Fibroblast of the aortic adventitia (primary cell): ENCODE measurements at places on chromosomes 5 and 9. TPM values are rescaled to one million over a fixed set of nuclear protein-coding genes. Genes with fewer than 3 reads are reported as not detected.

The FYB1 gene
- total RNA-seq: 0.08 and 0.54 TPM in 2 replicates

The GHR gene
- total RNA-seq: 4.3 and 6.0 TPM in 2 replicates

The TICAM2 gene
- 9.1 and 19.1 TPM in 2 replicates for total RNA-seq

The NKD2 gene
- 0.81 TPM in 1 of 2 replicates, not detected in the other for total RNA-seq

The CCDC171 gene
- 8.1 and 13.3 TPM in 2 replicates for total RNA-seq

The CCNI2 gene
- 1.2 TPM in 1 of 2 replicates, not detected in the other for total RNA-seq

The LURAP1L gene
- total RNA-seq: 47.5 and 48.2 TPM in 2 replicates

The CYSRT1 gene
- 0.36 and 0.49 TPM in 2 replicates for total RNA-seq

- DNase-seq: peak; percentile 6
Observed at GRCh38 chr5:121350181-121350930, 501.3 kb upstream of the FTMT start.

- no peak for DNase-seq
Observed at GRCh38 chr9:7174884-7175283, 417.1 kb downstream of the KDM4C start.

DNA sequence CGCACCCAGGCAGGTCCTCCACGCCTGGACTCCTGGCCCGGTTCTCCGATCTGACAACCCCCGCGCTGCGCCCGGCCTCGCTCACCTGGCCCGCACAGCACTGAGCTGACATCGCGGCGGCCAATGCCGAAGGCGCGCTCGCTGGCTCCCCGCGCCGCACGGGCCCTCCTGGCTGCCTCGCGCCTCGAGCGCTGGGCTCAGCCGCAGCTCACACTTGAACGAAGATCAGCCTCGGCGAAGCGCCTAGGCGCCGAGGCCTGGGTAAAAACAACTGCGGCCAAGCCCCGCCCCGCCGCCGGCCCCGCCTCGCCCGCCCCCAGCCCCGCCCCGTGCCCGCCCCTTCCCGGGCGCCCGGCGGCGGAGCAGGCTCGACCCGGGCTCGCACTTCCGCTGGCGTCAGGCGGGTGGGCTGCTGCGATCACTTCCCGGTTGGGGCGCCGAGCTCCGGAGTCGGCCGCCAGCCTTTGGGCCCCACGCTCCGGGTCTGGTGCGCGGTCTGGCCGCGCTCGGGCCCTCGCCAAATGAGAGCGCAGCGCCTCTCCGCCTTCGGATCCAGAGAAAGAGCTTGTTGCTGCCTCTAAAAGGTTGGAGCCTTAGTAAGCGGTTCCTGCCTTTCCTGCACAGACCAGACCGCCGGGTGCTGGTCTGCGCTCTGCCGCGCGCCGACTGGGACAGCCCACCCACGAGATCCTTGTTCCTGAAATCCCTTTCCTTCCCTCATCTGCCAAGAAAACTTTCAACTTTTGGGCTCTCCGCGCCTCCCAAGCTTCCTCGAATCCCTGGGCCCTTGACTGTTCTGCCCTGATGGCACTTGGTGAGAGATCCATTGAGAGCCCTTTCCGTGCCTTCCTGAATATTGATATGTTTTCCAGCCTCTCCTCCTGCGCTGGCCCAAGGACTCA is at the start of gene SERINC5:
TSS of gene SERINC5 (minus strand) at position 238 of the 902 bp plus-strand sequence. CDS start at position 112, 126 bp downstream.
- peak; percentile 71 for DNase-seq

- no peak for DNase-seq
Observed at GRCh38 chr9:135716045-135716444, 14.1 kb downstream of the KCNT1 start.

GRCh38 chr9:8660383-8660782 is 860.8 kb upstream of the DMAC1 start:
- DNase-seq: peak; percentile 93

DNA sequence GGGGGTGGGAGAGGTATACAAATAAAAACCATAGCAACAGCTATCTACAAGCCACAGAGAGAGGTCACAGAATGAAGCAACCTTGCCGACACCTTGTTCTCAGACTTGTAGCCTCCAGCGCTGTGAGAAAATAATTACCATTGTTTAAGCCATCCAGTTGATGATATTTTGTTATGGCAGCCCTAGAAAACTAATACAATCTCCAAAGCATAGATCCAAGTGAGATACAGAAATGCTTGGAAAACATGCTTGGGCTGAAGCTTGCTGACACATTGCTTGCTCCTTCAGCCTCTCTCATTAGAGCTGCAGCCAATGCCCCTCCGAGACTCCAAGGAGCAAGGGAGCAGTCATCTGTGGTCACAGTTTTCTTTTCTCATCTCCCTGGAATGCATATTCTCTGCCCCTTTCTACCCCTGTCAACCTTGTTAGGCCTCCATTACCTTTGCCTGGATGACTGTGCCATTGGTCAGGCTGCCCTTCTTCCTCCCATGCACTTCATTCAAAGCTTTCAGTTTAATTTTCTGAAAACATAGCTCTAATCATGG is 401.4 kb upstream of the KLF4 start:
- no peak for DNase-seq

GRCh38 chr9:34025062-34025461 is 23.6 kb downstream of the UBAP2 start:
- peak; percentile 66 for DNase-seq

GRCh38 chr5:123605822-123606221 is 93.8 kb downstream of the CSNK1G3 start:
- DNase-seq: no peak

DNA sequence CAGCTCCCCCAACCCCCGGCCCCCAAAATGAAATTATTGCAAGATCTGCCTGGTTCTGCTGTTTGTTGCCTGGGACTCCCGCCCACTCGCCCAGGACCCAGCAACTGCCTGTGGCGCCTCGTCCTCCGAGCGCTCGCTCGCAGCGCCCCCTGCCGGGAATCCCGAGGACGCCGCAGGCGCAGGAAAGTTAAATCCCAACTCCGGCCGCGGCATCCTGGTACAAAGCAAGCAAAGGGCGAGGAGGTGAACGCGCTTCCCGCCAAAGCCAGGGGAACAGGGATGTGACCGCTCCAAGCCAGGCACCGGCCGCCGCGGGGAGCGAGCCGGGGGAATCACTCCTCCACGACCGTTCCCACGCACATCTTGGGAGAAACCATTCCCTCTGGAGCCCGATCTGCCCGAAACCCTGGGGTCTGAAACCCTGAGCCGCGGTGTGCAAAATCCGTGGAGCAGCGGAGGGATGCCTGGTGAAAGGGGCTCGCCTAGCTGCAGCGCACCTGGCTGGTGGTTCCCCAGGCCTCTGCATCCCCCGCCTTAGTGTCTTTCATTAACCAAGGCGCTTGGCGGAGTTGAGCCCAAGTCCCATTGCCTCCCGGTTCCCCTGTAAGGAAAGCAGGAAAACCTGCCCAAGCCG is 1.3 kb downstream of the SEMA5A start:
- DNase-seq: peak; percentile 83

DNA sequence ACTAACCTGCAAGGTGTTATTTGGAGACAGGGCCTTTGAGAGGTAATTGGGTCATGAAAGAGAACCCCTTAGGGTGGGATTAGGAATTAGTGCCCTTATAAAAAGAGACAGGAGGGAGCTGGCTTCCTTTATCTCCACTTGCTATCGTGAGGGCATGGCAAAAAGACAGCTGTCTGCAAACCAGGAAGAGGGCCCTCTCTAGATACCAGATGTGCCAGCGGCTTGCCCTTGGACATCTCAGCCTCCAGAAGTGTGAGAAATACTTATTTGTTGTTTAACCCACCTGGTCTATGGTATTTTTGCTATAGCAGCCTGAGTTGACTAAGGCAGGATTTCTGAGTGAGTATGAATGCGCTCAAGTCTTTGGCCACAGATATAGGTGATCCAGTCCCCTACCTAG is 978 bp upstream of the RGS14 start:
- DNase-seq: no peak

- DNase-seq: no peak
Observed at GRCh38 chr5:154587123-154588026, 109.3 kb upstream of the HAND1 start.
